ENCODE measurements at places on chromosomes 1 and 21.

DNA sequence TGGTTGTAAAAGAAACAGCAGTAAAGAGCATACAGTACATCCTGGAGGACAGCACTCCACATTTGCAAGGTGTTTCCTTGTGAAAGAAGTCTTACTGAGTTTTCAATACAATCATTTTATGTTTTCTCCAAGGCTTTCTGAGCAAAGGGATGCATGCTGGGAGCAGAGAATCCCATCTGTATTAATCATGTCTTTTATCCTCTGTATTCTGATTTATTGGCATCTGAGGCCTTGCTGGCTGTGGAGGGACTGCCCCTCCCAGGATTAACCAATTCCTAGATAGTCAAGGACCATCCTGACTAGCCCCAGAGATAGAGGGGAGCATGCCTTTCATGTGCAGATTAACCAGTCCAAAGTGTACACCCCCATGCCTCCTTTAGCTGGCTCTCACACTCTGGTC lies 476.3 kb downstream of the SIPA1L2 start:
- no peak for ATAC-seq

DNA sequence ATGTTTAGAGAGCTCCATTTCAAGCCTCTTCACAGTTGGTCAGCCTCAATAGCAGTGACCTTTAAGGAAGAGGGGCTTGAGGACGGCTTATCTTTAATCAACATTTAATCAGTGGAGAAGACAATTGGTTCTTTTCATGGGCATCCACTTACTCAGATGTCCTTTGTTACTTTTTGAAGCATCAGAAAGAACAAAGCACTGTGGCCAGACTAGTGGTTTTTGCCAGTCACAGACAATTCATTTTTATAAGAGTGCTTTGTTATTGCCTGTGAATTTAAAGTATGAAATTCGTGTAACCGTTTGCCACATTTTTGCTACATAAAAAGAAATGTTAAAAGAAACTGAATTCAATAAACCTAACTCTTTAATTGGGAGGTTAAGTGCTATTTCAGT lies 222.8 kb downstream of the TPR start:
- no peak for ATAC-seq

DNA sequence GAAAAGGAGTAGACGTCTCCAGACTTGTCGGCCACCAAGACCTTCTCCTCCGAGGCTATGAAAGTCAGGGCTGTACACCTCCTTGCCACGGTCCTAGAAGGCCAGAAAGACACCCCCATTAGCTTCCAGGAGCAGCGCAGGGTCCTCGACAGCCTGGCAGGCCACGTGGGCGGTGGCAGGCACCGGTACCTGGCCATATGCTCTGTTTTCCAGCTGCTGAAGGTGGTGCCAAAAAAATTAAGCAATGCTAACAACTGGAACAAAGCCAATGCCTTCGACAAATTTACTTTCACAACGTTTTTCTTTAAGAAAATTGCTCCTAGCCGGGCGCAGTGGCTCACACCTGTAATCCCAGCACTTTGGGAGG lies 15.9 kb downstream of the WDR4 start:
- no peak for ATAC-seq

GRCh38 chr21:14699433-14700407 lies 153.6 kb upstream of the SAMSN1 start:
- ATAC-seq: no peak

DNA sequence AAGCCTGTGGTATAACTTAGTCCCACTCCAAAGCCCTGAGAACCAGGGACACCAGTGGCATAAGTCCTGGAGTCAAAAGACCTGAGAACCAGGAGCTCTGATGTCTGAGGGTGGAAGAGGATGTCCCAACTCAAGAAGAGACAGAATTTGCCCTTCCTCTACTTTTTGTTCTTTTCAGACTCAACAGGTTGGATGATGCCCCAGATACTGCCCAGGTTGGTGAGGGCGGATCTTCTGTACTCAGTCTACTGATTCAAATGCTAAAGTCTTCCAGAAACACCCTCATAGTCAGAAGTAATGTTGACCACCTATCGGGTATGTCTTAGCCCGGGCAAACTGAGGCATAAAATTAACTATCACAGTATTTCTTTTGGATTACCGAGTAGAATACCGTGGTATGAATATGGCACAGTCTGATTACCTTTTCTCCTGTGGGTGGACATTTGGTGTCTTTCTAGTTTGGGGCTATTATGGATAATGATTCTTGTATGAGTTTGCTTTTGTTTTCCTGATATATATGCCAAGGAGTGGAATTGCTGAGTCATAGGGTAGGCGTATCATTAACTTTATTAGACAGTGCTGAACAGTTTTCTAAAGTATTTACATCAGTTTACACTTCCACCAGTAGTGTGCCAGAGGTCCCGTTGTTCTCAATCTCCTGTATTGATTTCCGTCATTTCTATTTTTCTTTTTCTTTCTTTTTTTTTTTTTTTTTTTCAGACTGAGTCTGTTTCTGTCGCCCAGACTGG lies 3.2 kb upstream of the CHAF1B start:
- no peak for ATAC-seq

DNA sequence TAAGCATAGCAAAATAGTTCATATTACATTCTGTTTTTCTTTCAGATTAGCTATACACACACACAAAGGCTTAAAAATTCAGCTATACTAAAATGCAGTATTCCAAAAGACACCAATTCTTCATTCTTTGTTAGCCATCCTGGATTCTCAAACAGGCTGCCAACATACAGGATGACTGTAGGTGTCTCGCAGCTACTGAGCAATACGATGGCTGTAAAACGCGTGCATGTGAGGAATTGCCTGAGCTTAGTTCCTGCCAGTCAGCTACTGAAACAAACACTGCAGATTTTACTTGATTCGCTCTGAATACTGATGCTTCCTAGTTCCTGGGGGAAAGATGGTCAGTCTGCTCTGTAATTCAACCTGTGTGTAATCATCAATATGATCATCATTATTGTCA lies 24.7 kb upstream of the HMGN1 start:
- ATAC-seq: no peak

GRCh38 chr1:55519937-55520683 lies 304.9 kb upstream of the USP24 start:
- ATAC-seq: no peak

Data from gastroesophageal sphincter (tissue), 4 donors.